Breast epithelium (tissue), 4 donors: ENCODE measurements at places on chromosomes 6 and 20. TPM values are rescaled to one million over a fixed set of nuclear protein-coding genes. Genes with fewer than 3 reads are reported as not detected.

Gene FERMT1
- 2.0 TPM for total RNA-seq

Gene SLC32A1
- not detected for total RNA-seq

Gene RAE1
- total RNA-seq: 26.9 TPM

DNA sequence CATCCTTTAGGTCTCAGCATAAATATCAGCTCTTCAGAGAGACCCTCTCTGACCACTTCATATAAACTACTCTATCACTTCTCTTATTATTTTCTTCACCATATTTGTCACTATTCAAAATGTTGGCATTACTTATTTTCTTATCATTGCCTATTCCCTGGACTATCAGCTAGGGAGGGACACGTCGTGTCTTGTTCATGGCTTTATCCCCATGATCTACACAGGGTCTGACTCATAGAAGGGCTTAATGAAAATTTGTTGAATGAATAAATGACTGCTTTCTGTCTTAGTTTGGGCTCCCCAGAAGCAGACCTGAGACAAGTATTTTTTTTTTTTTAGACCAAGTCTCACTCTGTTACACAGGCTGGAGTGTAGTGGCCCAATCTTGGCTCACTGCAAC is 3.0 kb upstream of the CDK5RAP1 start:
- no peak overlapping the region for H3K27ac ChIP-seq
- no peaks in the 10 kb centered on the region for H3K27me3 ChIP-seq
- no peak for DNase-seq
- H3K36me3 ChIP-seq: no peaks in the 10 kb centered on the region

- no peaks in the 10 kb centered on the region for H3K36me3 ChIP-seq
- DNase-seq: no peak
- H3K27ac ChIP-seq: no peak overlapping the region
- H3K4me3 ChIP-seq: no peak overlapping the region
These were observed 142.8 kb upstream of the AKAP12 start for GRCh38 chr6:151096691-151097606.

DNA sequence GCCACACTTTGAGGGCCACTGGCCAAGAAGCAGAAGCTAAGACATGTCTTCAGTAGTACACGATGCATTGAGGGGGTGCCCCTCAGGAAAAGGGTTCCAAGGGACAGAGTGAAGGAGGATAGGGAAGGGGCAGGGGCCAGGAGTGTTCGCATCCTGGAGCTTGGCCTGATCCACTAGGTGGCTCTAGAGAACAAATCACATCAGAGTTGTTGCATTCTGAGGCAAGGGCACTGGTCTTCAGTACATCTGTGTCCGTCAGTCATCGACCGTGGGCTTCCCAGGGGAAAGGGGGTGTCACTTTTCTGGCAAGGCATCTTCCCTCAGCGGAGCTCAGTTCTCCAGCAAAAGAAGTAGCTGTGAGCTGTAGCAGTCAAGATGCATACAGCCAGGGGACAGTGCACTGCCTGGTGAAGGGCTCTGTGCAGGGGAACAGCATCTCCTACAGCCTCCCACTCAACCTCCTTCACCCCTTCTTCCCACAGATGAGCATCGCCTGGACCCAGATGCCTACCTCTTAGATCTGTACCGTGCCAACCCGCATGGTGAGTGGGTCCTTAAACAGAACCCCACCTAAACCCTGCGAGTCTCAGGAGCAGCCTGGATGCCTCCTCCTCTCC is 47.8 kb downstream of the ARHGAP40 start:
- H3K4me3 ChIP-seq: no peak overlapping the region
- no peaks in the 10 kb centered on the region for H3K4me1 ChIP-seq
- peaks cover 39% of the 10 kb centered on the region for H3K27me3 ChIP-seq
- H3K27ac ChIP-seq: no peak overlapping the region
- no peaks in the 10 kb centered on the region for H3K36me3 ChIP-seq
- no peak for DNase-seq
